NCI-H345 (cell line): ENCODE measurements at places on chromosomes 4 and X.

DNA sequence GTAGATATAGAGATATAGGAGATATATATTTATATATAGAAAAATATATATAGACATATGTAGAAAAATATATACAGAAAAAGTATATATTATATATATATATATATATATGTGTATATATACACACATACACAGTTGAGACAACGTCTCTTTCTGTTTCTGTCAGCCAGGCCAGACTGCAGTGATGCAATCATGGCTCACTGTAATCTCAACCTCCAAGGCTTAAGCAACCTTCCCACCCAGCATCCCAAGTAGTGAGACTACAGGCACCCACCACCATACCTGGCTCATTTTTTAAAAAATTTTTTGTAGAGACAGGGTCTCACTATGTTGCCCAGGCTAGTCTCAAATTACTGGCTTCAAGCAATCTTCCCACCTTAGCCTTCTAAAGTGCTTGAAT lies 426.3 kb downstream of the GPM6A start:
- no peak for DNase-seq

DNA sequence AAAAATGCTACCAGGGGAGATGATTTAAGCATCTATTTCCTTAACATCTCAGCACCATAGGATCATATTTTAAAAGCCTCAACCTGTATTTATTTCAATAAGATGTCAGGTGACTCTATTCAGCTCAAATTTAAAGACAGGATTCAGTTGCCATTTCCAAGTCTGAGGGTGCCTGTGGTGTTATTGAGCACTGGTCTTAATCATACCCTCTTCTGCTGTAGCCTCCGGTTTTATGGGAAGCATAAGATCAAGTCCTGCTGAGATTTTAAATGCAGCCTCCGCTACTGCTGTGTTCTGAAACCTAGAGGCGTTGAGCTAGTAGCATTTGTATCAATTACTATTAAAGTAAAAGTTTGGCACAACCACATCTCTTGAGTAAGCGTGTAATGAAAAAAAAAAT lies 185.7 kb upstream of the NWD2 start:
- DNase-seq = peak; percentile 33

- DNase-seq = no peak
These were observed 3.0 kb downstream of the WWC2 start for GRCh38 chr4:183101956-183102480.

GRCh38 chrX:15864023-15864422 lies 9.4 kb upstream of the AP1S2 start:
- DNase-seq = no peak

DNA sequence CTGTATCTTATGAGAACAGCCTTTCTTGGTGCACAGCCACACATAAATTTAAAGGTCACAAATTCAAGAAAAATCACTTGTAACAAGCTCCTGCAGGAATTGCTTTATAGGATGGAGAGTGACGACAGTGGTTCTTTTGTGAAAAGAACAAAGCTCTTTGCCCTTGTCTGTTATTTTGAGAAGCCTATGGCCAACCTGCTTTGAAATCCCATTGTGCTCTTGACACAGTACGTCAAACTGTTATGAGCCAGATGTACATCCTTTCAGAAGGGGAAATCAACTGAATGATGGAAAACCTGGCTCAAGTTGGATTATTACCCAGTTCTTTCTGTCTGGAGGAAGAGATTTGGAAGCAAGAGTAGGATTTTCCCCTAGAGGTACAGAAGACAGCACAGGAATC lies 1454.2 kb downstream of the ARAP2 start:
- peak; percentile 48 for DNase-seq

GRCh38 chrX:134526399-134526798 lies 66.4 kb downstream of the HPRT1 start:
- DNase-seq = no peak

DNA sequence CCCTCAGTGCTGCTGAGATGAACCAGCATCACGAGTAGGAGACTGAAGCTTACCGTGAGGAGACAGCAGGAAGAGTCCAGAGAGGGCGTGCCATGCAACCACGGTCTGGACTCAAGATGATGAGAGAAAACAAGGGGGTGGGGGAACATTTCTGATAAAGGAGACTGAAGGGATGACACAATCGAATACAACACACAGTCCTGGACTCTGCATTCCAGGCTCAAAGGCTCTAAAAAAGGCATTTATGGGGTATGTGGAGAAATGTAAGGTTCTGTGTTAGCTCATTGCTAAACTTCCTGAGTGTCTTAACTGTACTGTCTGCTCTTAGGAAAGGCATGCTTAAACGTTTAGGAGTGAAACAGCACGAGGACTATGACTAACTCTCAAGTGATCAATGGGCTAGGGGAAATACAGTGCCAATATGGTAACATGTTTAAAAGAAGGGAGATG lies 20.6 kb upstream of the IRAK1 start:
- no peak for DNase-seq
